ENCODE measurements at places on chromosomes 16 and 17.

DNA sequence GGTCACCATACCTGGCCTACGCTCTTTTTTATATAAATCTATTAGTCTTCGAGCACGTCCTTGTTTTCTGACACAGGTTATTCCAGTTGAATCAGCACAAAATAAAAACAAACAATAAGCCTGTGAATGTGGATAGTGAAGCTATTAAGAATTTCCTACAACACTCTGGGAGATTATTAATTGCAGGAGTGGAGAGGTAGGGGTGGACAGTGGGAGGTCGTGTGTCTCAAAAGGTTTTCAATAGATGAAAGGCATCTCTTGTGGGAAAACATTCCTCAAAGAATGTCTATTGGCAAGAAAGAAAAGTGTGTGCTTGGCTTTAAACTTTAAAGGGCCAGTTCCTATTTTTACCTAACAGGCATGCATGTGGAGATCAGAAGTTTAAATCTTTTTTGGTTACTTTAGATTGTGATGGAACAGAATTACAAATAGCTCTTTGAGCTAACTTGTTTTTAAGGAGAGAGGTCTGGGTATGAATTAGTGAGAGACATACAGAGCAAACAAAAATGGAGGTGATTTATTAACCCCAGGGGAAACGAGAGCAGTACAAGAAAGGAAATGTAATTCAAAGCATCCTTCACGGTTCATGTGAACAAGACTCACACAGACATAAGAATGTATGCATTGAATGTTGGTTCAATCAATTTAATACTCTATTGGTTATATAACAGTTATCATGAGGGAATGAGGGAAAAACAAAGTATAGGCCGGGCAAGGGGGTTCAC is 9.0 kb downstream of the SMYD4 start:
- H3K27me3 ChIP-seq, result no peaks in the 10 kb centered on the region
- no peaks in the 10 kb centered on the region for H3K4me1 ChIP-seq
- H3K36me3 ChIP-seq, result peaks cover 42% of the 10 kb centered on the region
- no peak overlapping the region for H3K27ac ChIP-seq
- no peak for DNase-seq
- H3K4me3 ChIP-seq, result no peak overlapping the region

GRCh38 chr16:64269756-64270155 is 852.1 kb downstream of the CDH11 start:
- DNase-seq, result no peak
- H3K4me1 ChIP-seq, result no peaks in the 10 kb centered on the region
- peaks cover 10% of the 10 kb centered on the region for H3K27me3 ChIP-seq
- no peak overlapping the region for H3K4me3 ChIP-seq
- H3K36me3 ChIP-seq, result no peaks in the 10 kb centered on the region
- H3K27ac ChIP-seq, result no peak overlapping the region

DNA sequence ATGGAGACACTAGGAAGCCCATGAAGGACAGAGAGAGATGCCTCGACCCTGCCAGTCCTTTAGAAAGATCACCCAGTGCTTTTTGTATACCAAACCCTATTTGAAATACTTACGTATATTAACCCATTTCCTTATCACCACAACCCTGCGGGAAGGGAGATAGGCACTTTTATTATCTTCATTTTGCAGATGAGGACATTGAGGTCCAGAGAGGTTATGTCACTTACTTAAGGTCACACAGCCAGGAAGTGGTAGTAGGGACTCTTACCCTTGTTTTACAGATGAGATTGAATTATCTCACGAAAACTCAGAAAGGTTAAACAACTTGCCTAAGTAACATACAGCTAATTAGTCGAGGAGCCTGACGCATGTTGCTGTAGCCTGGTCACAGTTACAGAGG is 38.2 kb downstream of the IL4R start:
- no peaks in the 10 kb centered on the region for H3K27me3 ChIP-seq
- peaks cover 95% of the 10 kb centered on the region for H3K36me3 ChIP-seq
- H3K4me1 ChIP-seq, result no peaks in the 10 kb centered on the region
- DNase-seq, result no peak
- no peak overlapping the region for H3K4me3 ChIP-seq

DNA sequence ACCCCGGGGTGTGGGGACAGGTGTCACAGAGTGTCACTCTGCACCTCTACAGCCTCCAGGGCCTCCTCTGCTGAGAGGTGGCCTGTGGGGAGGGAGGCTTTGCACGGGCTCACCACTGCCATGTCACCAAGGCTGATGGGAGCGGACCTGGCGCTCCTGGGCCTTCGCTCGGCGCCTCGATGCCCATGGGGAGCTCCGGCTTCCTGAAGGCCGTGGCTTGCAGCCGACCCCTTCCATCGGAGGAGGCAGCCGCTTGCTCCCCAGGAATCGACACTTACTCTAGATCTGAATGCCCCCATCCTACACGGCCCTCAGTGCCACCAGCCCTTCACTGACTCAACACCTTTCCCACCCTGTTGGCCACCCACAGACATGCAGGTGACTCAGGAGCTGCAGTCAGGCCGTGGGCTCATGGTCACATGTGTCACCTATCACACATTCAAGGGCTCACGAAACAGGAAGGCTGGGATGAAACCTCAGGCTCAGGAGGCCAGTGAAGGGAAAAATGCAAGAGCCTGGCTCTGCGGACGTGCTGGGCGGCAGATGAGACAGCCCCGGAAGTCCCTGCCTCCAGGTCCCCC is 11.9 kb downstream of the LGALS3BP start:
- H3K4me1 ChIP-seq, result no peaks in the 10 kb centered on the region
- H3K36me3 ChIP-seq, result peaks cover 45% of the 10 kb centered on the region
- no peaks in the 10 kb centered on the region for H3K27me3 ChIP-seq

DNA sequence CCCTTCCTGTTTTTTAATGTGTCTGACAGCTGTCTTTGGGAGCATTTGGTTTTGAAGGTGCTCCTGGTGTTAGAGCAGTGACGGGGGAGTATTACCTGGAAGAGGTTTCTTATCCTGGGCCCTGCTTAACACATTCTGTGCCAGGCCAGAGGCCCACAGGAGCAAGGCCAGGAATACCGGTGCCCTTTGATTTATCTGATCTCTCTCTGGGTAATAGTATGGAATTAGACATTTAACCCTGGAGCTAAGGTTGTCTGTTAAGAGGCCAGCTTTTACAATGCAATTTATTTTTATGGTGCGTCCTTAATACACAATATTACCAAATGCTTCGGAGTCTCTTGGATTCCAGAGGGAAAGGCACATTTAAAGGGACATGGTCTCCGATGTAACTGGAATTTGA is 37.2 kb upstream of the GSE1 start:
- H3K4me1 ChIP-seq, result no peaks in the 10 kb centered on the region
- no peak for DNase-seq
- H3K4me3 ChIP-seq, result no peak overlapping the region
- H3K36me3 ChIP-seq, result no peaks in the 10 kb centered on the region
- no peak overlapping the region for H3K27ac ChIP-seq
